NCI-H2029 (cell line): ENCODE measurements at places on chromosomes 6 and 20.

DNA sequence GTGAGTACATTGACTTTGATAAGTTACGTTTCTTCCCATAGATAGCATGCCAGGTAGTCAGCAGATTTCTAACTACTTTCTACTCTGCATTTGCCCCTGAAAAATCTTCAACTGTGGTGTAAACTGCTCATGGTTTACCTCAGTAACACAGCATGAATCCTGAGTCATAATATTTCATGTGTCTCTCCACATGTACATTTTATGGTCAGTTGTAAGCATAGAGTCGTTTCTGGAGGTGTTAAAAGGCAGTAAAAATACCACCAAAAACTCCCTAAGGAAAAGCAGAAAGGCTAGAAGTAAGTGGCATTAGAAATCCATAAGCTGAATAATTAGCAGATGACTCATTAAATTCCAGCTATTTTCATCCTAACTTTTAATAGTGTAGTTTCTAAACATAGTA, 4.1 kb upstream of the GPR63 start:
- no peak for DNase-seq

DNA sequence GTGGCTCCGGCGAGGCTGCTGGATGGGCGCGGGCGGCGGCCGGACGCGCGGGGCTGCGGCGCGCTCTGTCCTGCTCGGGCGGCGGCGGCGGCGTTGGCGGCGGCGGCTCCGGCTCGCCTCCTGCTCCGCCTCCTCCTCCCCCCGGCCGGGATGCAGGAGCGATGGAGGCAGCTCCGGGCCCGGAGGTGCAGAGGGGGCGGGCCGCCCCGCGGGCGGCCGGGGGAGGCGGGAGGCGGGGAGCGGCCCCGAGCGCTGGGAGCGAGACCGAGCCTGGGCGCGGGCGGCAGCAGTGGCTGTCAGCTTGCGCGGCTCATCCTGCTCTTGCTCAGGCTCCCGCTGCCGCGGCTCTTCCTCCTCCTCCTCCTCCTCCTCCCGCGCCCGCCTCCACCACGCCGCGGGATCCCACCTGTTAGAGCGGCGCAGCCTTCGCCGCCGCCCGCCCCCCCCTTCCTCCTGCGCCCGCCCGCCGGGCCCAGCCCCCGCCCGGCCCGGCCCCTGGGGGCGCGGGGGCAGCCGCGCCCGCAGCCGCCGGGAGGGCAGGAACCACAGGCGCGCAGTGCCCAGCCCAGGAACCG, at the start of gene NOL4L:
Gene NOL4L, minus strand, starts transcription at position 323 of the 575 bp plus-strand sequence. CDS start 443 bp downstream, outside the sequence.
- DNase-seq, result no peak

DNA sequence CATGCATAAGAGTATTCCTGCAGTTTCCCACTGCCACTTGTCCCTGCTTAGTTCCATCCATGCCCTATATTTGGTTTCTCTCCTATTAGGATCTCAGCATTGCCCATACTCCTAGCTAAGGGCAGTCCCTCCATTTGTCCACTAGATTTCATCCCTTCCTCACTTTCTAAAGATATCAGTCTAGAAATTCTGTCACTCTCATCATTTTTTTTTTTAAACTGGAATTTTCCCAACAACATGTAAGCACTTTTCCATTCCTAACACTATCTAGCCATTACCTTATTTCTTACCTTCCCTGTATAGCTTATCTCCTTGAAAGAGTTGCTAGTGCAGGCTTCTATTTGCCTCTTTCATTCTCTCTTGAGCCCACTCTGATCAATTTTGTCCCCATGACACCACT, 312.2 kb downstream of the BTBD3 start:
- DNase-seq, result no peak

GRCh38 chr20:37378785-37379598, 33.1 kb downstream of the SRC start:
- DNase-seq, result peak; percentile 16

DNA sequence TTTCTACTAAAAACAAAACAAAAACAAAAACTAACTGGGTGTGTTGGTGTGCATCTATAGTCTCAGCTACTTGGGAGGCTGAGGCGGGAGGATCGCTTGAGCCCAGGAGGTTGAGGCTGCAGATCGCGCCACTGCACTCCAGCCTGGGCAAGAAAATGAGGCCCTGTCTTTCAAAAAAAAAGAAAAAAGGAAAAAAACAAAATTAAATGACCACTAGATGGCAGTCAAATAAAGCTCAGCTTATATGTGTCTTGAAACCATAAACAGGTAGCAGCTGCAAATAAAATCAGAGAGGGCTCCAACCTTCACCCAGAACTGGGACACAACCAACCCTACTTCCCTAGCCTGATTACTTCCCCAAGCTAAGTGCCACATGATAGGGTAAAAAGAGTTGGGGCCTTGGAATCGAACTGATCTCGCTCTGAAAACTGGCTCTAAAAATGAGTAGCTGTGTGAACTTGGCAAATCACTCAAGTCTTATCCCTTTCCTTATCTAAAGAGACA, 67.1 kb upstream of the ADGRF4 start:
- DNase-seq, result peak; percentile 40

DNA sequence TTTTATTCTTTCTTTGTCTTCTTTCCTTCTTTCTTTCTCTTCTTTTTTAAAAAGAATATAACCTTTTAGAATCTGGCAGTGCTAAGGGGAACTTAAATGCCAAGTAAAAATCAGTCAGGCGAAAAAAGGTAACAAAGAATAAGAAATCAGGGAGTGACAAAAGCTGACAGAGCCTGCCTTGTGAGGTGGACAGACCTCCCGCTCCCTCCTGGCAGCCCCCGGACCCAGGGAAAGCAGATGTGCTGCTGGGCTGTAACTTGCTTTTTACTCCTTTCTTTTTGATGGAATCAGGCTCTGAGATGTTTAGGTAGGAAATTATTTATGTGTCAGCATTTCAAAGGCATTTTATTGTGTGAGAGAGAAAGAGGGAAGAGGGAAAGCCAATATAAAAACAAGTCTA, 95.5 kb upstream of the TRAF3IP2 start:
- DNase-seq, result no peak

DNA sequence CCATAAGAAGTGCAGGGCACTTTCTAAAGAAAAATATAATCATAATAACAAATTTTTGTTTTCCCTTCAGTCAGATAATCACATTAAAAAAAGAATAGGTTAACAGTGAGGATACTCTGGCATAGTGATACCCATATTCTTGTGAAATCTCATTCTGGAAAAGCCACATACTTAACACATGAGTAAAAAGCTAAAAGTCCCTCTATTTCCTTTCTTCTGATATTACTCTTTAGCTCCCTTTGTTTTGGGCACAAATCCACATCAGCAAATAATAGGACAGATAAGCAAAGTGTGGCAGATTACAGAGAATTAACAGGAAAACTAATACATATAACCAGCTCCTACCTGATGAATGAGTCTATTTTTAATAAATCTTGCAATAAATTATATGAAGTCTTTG, 15.8 kb downstream of the SHPRH start:
- no peak for DNase-seq

DNA sequence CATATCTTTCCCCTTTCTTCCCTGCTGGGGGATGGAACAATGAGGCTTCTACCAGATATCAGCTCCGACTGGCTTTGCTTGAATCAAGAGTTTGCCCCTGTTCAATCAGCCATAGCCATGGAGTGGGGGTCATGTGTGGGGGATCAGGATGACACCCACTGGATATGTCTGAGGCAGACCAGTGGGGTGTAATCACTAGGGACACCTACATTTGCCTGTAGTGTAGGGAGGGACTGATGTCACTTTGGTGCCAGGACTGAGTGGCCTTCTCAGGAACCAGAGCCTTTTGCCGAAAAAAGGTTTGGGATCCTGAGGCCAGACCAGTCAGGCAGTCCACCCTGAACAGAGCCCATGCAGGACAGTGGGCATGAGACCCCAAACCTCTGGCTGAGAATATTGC, 1.0 kb downstream of the ITPA start:
- DNase-seq, result no peak

GRCh38 chr6:69663215-69663614, 133.6 kb downstream of the LMBRD1 start:
- peak; percentile 47 for DNase-seq

DNA sequence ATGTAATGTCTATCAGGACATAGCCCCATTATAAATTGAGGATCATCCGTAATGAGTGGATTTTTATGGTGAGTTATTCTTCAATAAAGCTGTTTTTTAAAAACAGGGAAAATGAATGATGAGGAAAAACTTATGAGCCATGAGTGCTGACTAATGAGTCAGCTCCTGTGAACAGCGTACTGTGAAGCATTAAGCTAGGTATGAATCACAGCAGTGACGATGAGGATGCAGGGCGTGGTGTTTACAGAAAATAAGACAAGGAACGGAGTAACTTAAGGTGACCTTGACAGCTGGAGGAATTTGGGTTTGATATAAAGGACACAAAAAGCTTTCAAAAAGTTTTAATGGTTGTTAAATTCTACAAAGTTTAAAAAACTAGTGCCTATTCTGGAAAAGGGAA, 96.3 kb downstream of the FOXF2 start:
- DNase-seq, result no peak

GRCh38 chr6:43972179-43972912, 154.9 kb downstream of the MRPL14 start:
- DNase-seq, result no peak

- no peak for DNase-seq
Observed at GRCh38 chr6:129500958-129501739, 208.8 kb downstream of the ARHGAP18 start.

- DNase-seq, result no peak
Observed at GRCh38 chr6:155264693-155265320, 994 bp downstream of the CLDN20 start.

GRCh38 chr6:34638834-34639736, 57.5 kb downstream of the ILRUN start:
- no peak for DNase-seq

- no peak for DNase-seq
Observed at GRCh38 chr20:53294804-53295203, 298.8 kb downstream of the ZNF217 start.

DNA sequence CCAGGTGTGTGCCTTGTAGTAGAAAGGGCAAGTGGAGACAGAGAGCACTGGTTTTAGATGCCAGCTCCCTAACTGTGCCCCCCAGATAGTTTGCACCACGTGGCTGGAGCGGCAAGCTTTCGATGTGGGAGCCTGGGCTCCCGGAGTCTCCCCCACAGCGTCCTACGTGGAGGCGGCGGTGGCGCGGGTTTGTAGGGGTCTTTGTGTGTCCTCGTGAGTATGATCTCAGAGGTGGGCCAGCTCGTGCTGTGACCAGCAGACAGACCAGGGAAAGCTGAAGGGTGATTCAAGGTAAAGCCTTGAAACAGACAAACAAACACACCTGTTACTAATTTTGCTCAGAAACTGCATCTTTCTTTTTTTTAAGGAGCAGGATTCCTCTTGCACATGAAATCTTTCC, 5.6 kb upstream of the KCNK16 start:
- no peak for DNase-seq

DNA sequence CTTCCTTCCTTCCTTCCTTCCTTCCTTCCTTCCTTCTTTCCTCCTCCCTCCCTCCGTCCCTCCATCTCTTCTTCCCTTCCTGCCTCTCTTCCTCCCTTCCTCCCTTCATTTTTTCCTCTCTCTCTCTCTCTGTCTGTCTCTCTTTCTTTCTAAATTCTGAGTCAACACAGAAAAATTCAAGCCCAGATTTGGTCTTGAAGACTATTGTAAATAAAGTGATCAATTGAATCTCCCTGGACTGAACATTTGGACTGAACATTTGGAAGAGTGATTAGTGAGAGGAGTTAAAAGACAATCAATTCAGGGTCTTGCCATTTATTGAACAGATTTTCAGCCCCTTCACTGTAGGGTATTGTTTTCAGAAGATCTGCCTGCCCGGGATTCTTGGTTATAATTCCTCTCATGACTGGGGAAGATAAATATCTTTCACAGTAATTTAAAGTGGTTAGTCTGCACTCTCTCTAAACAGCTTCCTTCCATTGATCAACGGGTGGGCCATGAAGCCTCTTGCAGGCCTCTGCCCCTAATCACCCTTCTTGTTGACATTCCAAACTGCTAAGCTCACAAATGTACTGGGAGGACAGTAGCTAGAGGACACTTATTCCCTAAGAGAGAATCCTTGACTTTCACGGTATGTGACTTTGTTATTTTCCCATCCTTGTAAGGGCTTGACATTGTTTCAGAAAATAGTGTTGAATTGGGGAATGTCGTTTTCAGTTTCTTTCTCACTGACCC, 101.7 kb upstream of the BMP2 start:
- no peak for DNase-seq

GRCh38 chr6:145375502-145375901, 359.8 kb downstream of the EPM2A start:
- no peak for DNase-seq

GRCh38 chr20:764255-764654, 4.0 kb downstream of the SLC52A3 start:
- DNase-seq, result no peak

- DNase-seq, result no peak
Observed at GRCh38 chr20:24546232-24546892, 76.9 kb downstream of the SYNDIG1 start.

DNA sequence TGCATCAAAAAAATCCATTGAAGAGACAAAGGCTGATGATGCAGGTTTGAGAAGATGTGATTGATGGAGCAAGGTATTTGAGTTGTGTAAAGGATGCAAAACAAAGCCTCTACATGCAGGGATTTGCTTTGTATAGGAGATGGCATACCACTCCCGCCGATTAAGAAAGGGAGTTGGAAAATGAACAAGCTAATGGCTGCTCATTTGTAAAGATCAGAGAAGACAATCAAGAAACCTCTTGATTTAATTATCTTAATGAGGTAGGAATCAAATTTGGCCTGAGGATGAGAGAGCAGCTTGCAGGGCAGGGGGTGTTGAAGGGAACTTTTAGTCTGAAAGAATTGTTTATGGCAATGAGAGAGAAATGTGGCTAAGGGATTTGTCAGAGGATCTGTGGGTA, 448.2 kb upstream of the ADGRB3 start:
- DNase-seq, result no peak

- DNase-seq, result no peak
Observed at GRCh38 chr6:72322771-72323170, 299.1 kb upstream of the KCNQ5 start.

GRCh38 chr20:33896509-33896908, 85.4 kb downstream of the CHMP4B start:
- DNase-seq, result no peak

- DNase-seq, result no peak
Observed at GRCh38 chr6:138504764-138505689, 5.7 kb upstream of the NHSL1 start.
